ENCODE measurements at places on chromosomes 5 and 9. TPM values are rescaled to one million over a fixed set of nuclear protein-coding genes. Genes with fewer than 3 reads are reported as not detected.
A peak's percentile ranks its signal among the peaks of the same experiment; 100 is the strongest.

ORM1 gene
- total RNA-seq: not detected

GABRA1 gene
- total RNA-seq: not detected

NOXA1 gene
- total RNA-seq: 1.9 TPM

PGM5 gene
- total RNA-seq: 150 TPM

TAF11L5 gene
- not detected for total RNA-seq

SPACA9 gene
- total RNA-seq: 4.4 TPM

NPR3 gene
- total RNA-seq: 16.3 TPM

MLANA gene
- not detected for total RNA-seq

DNA sequence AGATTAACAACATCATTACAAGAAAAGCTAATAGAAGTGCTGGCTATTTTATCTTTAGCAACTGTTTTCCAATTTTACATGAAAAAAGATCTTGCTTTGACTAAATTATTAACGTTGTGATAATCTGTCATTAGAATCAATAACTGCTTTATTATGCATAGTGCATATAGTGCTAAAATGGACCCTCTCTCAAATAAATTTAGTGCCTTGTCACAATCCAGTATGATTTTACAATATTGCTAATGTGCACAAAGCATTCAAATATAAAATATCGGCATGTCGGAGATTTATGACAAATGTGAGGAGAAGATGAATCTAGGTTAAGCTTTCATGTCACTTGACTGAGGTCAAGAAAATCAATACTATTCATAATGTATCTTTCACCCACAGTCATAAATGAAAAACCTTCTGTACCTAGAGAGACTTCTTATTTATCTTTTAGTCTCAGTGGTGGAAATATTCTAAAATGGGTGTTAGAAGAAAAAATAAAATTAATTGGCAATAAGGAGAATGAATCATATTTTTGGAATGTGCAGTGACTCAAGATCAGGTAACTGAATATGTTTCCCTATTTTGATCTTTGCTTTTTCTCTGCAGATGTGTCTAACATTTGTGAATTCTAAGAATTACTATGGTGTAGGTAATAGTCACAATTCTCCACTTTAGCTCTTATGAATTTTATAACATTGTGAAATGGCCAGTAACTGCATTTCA, 672.9 kb upstream of the GRAMD2B start:
- no peak for DNase-seq

DNA sequence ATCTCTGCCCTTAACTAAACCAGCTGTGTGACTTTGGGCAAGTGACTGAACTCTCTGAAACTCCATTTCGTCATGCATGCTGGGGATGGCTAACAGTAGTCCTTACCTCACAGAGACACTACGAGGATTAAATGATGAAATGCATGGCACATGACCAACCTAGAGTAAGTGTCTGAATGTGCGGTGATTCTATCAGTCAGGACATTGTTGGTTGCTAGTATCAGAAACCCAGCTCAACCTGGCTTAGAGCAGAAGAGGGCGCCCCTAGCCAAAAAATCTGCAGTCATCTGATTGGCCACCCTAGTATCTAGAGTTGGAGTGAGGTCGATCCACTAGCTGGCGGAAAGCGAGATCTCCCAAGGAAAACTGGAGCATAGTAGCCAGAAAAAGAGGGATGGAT, 25.2 kb downstream of the NEURL1B start:
- no peak for DNase-seq

DNA sequence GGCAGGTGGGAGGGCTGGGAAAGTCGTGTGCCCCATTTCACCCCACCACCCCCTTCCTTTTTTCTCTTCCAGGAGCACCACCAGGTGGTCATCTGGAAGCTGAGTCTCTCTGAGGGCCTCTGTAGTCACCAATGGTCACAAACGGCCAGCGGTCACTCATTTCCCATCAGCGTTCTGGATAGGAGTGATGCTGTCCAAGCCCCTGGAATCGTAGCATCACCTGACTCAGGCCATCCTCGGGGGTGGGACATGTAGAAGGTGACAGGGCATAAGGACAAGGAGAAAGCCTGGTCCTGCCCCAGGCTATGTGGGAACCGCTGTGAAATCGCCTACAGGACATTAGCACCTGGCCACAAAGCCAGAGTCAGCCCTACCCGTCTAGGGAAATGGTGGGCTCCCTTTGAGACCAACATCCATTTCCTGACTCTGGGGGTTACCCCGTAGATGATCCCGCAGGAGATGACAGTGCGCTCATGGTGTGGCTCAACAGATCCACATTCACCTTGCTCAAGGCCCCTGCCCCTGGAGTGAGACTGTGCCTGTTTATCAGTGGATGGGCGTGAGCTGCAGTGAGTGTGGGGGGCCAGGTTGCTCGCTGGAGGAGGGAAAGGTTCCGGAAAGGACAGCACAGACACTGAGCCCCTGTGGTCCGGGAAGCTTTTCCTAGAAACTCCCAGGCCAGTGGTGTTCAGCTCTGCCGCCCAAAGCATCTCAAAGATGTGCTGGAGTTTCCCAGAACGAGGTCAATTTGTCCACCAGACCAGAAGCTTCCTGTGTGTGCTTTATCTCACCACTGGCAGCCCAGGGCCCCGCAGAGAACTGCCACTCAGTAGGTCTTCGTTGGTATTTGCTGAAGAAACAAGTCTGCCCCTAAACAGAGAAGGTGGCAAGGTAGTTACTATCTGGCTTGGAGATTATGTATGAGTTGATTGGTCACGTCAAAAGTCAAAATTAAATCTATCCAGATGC, 61.1 kb upstream of the UNC5A start:
- no peak for DNase-seq

DNA sequence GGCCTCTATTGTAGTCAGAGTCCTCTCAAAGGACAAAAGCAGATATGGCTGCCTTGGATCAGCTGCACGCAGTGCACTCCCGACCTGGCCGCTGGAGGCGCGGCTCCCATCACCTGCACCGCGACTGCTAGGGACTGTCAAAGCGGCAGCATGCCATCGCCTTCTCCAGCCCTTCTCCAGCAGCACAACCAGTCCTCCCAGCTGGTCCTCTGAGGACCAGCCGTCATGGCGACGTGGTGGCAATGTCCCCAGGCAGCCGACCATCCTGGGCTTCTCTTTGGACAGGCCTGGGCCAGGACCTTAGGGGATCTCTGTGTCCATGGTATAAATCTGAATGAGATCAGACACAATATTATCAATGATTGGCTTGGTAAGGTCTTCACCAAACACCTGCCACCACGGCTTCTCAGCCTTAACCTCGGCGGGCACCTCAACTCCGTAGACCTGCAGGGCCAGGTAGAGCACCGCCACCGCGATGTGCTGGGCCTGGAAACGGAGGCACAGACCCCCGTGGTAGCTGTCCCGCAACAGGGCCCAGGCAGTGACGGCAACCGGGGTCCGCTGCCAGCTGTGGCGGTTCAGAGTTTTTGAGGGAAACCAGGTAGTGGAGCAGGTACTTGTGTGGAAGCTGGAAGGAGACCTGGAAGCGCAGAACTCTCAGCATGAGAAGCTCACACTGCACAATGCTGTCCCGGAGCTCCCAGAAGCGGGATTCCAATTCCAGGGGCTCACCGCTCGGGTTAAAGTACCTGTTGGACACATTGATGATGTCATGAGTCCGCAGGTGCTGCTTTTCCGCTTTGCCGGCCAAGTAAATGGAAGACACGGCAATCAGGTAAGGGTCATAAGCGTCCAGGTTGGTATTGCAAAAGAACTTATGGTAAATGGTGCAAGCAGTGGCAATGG, 8.5 kb downstream of the DUSP1 start:
- no peak for DNase-seq

- no peak for DNase-seq
Observed at GRCh38 chr5:167967494-167968177, 323.8 kb upstream of the WWC1 start.

- DNase-seq: no peak
Observed at GRCh38 chr5:19880859-19881436, 107.1 kb downstream of the CDH18 start.

DNA sequence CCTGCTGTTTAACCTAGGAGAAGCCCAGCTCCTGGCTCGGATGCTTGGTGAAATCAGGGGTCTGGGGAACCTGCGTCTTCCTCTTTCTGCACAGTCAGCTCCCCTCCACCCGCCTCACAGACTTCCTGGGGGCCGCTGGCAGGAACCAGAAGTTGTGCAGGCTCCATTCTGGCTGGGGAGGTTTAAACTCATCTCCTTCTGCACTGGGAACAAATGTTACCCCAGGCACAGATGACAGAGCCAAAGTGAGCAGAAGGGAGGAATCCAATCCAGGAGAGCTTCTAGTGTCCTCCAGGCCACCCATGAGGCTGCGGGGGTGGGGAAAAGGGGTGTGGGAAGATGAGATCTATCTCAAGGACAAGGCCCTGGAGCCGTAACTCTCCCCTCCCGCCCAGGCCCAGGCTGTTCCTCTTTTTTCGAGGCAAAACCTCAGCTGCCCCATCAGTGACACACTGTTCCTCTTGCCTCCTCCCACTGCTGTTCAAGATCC, 31.2 kb downstream of the KCNMB1 start:
- DNase-seq: peak; percentile 76

DNA sequence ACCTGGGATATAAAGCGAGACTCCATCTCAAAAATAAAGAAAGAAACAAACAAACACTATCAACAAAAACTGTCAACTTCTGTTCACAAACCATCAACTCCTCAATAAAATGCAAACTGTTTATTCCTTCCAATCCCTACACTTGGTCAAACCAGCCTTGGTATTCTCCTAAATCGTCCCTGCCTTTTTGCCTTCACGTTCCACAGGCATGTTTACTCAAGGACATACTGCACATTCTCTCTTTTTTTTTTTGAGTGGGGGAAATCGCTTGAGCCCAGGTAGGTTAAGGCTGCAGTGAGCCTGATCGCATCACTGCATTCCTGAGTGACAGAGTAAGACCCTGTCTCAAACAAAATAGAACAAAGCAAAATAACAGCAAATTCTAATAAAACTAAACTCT, 13.0 kb downstream of the UBAP2 start:
- no peak for DNase-seq

DNA sequence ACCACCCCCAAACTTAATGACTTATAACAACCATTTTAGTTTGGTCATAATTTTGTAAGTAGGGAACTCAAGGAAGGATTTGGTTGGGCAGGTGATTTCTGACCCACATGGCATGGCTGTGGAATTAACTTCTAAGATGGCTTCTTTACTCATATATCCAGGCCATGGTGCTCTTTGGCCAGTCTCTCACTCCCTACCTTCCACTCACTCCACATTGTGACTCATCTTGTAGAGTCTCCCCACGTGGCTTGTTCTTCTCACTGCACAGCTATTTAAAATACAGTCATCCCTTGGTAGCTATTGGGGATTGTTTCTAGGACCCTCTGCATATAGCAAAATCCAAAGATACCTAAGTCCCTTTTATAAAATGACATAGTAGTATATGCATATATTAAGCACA, 76.6 kb upstream of the MAST4 start:
- DNase-seq: no peak

DNA sequence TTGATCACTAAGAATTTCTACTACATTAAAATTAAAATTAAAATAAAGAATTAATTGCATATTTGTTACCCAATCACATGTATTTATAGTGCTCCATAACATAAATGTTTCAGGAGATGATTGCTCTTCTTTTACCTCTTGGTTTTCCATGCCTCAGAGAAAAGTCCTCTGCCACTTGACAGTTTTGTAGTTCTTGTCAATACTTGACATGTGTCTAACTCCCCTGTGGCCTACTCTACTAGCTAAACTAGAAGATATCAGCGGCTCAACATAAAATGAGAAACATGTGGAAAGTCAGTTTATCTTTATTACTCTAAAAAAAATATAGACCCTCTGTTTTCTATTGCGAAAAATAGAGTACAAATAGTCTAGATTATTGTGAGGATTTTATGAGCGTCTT, 650.6 kb upstream of the NUDT12 start:
- no peak for DNase-seq

GRCh38 chr5:113266913-113267227, 167.9 kb downstream of the TSSK1B start:
- DNase-seq: no peak

GRCh38 chr5:157292599-157292998, 26.7 kb downstream of the CYFIP2 start:
- DNase-seq: no peak

DNA sequence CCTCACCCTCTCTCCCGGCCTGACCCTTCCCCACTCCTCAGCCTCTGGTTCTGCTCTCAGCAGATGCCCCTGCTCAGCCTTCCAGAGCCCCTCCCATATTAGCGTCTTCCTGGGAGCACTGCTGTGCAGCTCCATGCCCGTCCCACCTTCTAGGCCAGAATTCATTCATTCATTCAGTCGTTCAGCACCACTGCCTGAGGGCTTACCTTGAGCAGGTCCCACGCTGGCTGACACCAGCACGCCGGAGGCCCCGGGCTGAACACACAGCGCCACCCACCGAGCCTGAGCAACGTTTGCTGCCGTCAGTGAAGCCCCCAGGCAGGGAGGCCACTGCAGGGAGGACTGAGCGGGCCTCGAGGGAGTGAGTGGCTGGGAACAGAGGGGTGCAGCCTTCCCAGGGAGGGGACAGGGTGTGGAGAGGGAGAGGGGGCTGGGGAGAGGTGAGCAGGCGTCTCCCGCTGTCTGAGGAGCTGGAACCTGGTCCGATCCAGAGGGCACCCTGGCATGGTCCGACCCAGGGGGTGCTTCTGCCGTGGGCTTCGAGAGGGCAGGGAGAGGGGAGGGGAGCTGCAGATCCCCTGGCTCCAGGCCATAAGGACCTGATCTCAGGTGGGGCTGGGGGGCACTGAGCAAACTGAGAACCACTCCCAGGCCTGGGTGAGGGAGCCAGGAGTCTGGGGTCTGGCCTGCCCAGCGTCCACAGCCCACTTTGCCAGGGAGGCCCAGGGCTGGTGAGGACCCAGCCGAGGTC, 98.8 kb upstream of the RAPGEF1 start:
- DNase-seq: no peak

All from left ventricle myocardium superior (tissue), 1 donor.